Naive thymus-derived CD4-positive, alpha-beta T cell (primary cell): ENCODE measurements at places on chromosomes 1 and 21. TPM values are rescaled to one million over a fixed set of nuclear protein-coding genes. Genes with fewer than 3 reads are reported as not detected.

The MPZ gene
- 4.1 TPM for total RNA-seq

The BCAN gene
- total RNA-seq = 0.15 TPM in 1 of 2 replicates, not detected in the other

The GNG4 gene
- 0.17 TPM for total RNA-seq

The ITLN2 gene
- not detected for total RNA-seq

The GPR153 gene
- total RNA-seq = 0.37 TPM

The TRIM63 gene
- total RNA-seq = not detected

The MAP7D1 gene
- 249 TPM for total RNA-seq

The C1orf185 gene
- not detected for total RNA-seq

The NUDT4B gene
- total RNA-seq = not detected

The C1QTNF12 gene
- 3.0 and 3.3 TPM in 2 replicates for total RNA-seq

The FCER1G gene
- total RNA-seq = 19.4 TPM

The RHOU gene
- total RNA-seq = 4.7 TPM

The KCNK1 gene
- total RNA-seq = not detected

The DISP1 gene
- total RNA-seq = 3.0 TPM

The KLHL21 gene
- 33.0 TPM for total RNA-seq

The TMEM167B gene
- 26.6 and 33.2 TPM in 2 replicates for total RNA-seq

The MMEL1 gene
- 2.8 TPM for total RNA-seq

The DNAJC28 gene
- total RNA-seq = 0.25 and 0.34 TPM in 2 replicates

The NBL1 gene
- total RNA-seq = 22.6 TPM

The ZNF593OS gene
- total RNA-seq = not detected

The RNPC3 gene
- 99.4 TPM for total RNA-seq

The B3GALT5 gene
- total RNA-seq = not detected

The DEPDC1 gene
- 12.6 and 14.8 TPM in 2 replicates for total RNA-seq

The AGRN gene
- total RNA-seq = 2.7 TPM

The UAP1 gene
- total RNA-seq = 18.0 TPM

The GOLPH3L gene
- 8.7 TPM for total RNA-seq

The GRIK1 gene
- total RNA-seq = not detected in 2 replicates

The E2F2 gene
- total RNA-seq = not detected

The RC3H1 gene
- total RNA-seq = 36.5 and 41.8 TPM in 2 replicates

The KRTAP7-1 gene
- total RNA-seq = not detected

The LCE6A gene
- not detected for total RNA-seq

The COL24A1 gene
- 0.40 TPM for total RNA-seq

The SPOCD1 gene
- 0.38 TPM for total RNA-seq

The KCNK2 gene
- total RNA-seq = not detected
